NCI-H1436 (cell line): ENCODE measurements at places on chromosomes 5 and 9.

DNA sequence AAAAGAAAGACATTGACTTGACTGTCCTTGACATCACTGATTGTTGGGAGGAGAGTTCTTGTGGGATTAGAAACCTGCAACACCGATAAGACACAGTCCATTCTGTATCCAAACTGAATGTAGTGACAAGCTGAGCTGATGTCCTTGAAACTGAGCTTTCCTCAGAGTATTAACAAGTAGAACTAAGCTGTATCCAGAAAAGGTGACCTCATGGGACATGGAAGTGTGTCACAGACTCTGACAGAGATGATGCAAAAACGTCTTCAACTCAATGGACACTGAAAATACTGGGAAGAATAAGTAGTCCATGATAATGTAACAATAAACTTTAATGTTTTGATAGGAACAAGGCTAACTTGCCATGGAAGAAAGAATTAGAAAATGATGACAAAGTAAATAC lies 690.1 kb downstream of the CDH18 start:
- DNase-seq = no peak

- DNase-seq = no peak
These were observed 38.7 kb downstream of the TSTD2 start for GRCh38 chr9:97594381-97594921.

DNA sequence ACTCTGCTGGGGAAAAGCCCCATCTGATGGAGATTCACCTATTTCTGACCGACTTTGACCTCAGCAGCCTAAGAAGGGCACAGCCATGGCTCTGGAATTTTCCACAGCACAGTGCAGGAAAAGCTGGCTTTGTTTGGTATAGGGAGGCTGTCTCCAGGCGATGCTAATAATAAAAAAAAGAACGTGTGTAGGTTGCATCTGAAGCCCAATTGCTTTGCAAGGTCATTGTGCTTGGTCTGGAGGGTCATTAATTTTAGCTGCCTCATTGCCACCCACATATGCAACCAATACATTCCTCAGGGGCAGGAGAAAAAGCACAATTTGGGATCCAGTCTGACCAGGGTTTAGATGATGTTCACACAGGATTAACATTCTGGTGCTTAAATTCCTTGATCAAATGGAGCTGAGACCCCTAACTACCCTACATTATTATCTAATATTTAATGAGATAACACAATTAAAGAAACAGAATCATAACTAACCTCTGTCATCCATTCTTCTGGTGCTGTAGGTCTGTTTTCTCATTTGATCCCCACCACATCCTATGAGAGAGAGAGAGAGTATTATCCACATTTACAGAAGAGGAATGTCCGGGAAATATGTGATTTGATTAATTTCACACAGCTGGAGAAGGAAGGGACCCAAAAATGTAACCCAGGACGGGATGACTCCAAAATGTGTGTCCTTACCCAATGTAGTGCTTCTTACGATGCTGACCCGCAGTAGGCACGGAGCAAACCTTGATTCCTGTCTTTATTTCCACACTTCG lies 175.9 kb downstream of the RFK start:
- DNase-seq = no peak

GRCh38 chr9:3817208-3817607 lies 291.4 kb upstream of the RFX3 start:
- DNase-seq = no peak

GRCh38 chr5:137099651-137100050 lies 399.5 kb downstream of the SPOCK1 start:
- DNase-seq = no peak

DNA sequence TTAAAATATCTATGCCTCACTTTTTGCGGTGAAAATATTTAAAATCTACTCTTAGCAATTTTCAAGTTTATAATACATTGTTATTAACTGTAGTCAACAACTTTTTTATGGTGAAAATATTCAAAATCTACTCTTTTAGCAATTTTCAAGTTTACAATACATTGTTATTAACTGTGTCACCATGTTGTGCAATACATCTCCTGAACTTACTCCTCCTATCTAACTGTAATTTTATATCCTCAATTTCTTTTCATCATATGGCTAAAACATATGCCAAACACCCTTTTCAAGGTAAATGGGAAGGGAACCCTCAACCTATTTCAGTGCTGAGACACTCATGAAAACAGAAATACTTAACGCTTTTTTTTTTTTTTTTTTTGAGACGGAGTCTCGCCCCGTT lies 982.7 kb upstream of the DMAC1 start:
- no peak for DNase-seq

GRCh38 chr9:28999806-29000205 lies 1426.5 kb upstream of the C9orf72 start:
- no peak for DNase-seq

- DNase-seq = no peak
These were observed 6.9 kb upstream of the PFDN1 start for GRCh38 chr5:140309706-140310249.

- DNase-seq = no peak
These were observed 123.5 kb upstream of the SARDH start for GRCh38 chr9:133861692-133862091.

DNA sequence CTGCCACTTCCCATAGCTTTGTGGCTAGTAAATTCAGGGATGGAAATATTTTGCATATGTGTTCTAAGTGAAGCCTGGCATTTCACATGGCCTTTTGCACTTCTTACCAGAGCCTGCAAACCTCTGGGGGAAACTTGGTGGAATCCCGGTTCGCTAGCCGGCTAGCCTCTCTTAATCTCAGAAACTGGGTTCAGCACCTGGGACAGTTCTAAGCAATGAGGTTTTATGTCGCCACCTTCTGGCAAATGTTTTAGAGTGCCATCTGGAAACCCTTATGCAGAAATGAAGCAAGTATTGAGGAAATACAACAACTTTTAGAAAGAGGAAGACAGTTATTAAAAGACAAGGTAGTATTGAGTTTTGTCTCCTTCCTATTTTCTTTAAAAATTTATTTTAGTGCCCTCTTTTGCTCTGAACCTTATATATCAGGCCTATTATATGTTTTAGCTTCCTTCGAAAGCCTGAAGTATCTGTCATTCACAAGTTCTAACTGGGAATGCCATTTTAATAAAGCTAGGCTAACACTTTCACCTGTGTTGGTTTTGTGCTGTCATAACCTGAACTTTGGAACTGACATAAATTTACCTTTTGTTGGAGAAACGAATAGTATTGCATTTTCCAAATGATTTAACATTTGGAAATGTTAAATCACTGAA lies 963 bp upstream of the HTR1A start:
- DNase-seq = peak; percentile 10

- DNase-seq = no peak
These were observed 1.3 kb upstream of the SLC44A1 start for GRCh38 chr9:105243015-105243686.

DNA sequence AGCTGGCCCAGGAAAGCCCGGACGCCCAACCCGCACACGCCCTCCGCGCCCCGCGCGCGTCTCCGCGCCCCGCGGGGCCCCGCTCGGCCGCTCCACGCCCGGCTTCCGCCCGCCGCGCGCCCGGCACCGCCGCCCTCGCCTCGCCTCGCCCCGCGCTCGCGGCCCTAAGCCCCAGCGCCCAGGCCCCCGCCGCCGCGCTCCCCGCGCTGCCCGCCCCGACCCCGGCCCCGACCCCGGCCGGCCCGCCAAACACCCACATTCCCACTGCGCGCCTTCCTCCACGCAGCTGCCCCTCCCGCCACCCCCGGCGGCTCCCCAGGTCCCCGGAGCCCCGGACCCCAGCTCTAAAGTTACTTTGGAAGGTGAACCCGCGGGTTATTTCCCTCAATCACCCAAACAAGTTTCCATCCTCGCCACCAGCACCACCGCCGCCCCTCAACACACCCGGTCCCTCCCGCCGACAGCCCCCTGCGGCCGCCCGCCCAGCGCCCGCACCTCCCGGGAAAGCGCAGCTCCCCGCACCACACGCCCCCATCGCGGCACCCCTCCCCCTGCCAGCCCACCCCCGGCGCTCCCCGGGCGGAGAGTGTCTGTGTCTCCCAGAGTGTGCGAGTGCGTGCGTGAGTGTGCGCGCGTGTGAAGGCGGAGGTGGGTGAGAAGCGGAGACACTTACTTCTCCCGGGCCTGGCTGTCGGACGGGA lies 439 bp downstream of the SSBP2 start:
- no peak for DNase-seq

GRCh38 chr9:106864373-106865143 lies 1.6 kb downstream of the ZNF462 start:
- peak; percentile 3 for DNase-seq

GRCh38 chr9:33778700-33779351 lies 16.5 kb upstream of the PRSS3 start:
- peak; percentile 66 for DNase-seq

DNA sequence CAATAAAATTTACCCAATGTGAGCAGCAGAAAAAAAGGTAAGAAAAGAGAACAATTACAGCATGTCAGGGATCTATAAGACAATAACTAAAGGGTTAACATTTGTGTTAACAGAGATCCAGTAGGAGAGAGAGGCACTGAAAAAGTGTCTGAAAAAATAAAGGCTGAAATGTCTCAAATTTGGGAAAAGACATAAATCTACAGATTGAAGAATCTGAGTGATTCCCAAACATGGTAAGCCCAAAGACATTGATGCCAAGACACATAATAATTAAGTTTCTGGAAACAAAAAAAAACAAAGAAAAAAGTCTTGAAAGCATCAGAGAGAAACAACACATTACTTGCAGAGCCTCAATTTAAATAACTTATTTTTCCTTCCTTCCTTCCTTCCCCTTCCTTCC lies 31.1 kb upstream of the ZNF782 start:
- no peak for DNase-seq

DNA sequence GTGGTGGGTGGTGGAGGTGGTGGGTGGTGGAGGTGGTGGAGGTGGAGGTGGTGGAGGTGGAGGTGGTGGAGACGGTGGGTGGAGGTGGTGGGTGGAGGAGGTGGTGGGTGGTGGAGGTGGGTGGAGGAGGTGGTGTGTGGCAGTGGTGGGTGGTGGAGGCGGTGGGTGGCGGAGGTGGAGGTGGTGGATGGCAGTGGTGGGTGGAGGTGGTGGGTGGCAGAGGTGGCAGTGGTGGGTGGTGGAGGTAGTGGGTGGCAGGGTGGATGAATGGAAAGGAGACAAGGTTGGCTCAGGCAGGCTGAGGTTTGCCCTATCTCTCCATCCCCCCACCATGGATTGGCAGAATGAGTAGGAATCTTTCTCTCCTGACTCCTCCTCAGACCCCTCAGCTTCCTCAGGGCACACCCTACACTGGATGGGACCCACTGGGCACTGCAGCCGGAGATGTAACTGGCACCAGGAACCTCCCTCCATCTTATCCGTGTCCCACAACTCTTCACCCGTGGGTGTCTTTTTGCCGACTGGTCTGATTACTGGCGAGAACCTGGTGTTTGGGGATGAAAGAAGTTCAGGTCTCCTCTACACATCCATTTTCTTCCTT lies 166.3 kb downstream of the C9orf50 start:
- DNase-seq = no peak

GRCh38 chr5:106956886-106957285 lies 713.9 kb downstream of the EFNA5 start:
- no peak for DNase-seq

DNA sequence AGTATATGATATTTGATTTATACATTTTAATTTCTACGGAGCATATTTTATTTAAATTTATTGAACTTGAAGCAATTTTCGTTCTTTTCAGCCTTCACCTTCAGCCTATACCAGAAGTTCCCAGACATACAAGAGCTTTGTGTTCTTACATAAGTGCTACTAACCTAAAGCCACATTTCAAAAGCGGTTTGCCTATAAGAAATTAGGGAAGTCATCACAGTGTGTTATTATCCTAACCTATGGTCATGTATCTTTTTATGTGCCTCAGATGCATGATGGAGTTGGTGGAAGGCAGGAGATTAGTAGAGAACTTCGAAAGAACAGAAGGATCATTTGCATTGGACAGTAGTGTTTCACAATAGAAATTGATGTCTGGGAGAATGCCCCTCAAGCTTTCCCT lies 3.1 kb downstream of the KIF2A start:
- no peak for DNase-seq

DNA sequence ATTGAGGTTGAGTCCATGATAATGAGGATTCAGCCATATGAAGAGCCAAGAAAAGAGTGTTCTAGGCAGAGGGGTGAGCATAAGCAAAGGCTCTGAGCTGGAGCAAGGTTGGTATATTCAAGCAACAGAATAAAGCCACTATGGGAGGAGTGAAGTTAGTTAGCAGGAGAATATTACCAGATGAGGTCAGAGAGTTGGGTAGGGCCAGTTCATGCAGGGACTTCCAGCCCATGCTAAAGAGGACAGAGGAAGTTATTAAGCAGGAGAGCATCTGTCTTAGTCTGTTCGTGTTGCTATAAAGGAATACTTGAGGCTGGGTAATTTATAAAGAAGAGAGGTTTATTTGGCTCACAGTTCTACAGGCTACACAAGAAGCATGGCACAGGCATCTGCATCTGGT lies 57.1 kb upstream of the ATG10 start:
- no peak for DNase-seq

- no peak for DNase-seq
These were observed 145.1 kb downstream of the NXNL2 start for GRCh38 chr9:88680041-88680440.

DNA sequence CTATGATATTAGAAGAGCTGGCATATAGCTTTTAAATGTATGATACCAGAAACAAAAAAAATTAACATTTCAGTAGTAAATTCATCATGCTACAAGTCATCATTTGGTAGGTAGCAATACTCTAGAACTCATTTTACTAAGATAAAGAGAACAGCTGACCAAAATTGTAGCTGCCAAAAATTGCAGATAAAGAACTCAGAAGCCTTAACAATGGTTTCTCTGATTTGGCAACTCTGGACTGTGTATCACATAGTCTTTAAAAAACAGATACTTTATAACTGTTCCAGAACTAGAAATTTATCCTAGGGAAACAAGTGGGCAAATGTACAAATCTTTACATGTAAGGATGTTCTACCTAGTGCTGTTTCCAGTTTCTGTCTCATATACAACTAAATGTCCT lies 33.9 kb downstream of the ZFR start:
- DNase-seq = no peak

- no peak for DNase-seq
These were observed 493.1 kb downstream of the ZNF608 start for GRCh38 chr5:124253203-124253810.

- DNase-seq = no peak
These were observed 284.4 kb downstream of the DNAH5 start for GRCh38 chr5:13660072-13660471.

DNA sequence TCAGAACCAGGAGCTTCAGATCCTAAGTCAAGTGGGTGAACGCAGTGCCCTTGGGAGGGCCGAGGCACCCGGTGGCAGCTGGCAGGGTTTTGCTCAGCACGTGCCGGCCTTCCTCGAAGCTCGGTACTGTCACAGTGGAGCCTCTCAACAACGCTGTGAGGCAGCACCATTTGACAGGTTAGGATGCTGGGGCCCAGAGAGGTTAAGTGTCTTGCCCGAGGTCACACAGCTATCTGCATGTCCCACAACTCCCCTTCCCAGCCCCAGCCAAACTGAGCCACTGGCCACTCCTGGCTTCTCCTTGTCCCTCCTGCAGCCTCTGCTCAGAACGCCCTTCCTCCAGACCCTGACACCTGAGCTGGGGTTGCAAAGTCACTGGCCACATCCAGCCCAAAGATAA lies 43.7 kb upstream of the RPL26L1 start:
- DNase-seq = no peak
